ENCODE measurements at places on chromosomes 2 and 18. TPM values are rescaled to one million over a fixed set of nuclear protein-coding genes. Genes with fewer than 3 reads are reported as not detected.

GRCh38 chr2:150483532-150483931 lies 3.9 kb downstream of the RND3 start:
- DNase-seq: no peak

GRCh38 chr18:42617221-42617620 lies 498.3 kb downstream of the RIT2 start:
- DNase-seq: no peak

IL36B gene
- not detected for polyA plus RNA-seq

DNA sequence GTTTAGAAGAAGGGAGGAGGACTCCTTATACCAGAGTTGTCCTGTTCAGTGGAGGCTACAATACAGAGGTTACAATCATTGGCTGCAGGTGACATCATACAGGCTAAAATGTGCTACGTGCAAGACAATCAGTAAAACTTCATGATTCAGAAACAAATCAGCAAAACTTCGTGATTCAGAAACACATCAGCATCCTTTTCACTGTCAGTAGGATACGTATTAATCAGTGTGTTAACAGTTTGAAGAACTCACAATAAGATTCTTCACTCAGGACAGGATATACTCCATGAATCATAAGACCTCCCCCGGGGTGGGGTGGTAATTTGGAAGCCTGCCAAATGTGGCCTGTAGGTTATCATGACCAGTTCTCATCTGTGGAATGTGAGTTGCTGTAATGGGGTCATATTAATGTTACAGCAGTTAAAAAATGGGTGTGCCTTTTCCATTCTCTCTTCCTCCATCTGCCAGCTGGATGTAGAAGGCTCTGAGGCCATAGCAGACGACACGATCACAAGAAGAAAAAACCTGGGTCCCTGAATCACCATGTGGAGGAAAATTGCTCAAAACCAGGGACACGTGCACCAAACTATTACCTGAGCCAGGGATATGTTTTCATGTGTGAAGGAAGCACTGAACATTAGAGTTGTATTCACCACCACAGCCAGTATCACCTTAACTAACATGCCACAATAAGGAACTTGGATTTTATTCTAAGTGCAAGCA lies 134.8 kb upstream of the CREB1 start:
- DNase-seq: no peak

DNA sequence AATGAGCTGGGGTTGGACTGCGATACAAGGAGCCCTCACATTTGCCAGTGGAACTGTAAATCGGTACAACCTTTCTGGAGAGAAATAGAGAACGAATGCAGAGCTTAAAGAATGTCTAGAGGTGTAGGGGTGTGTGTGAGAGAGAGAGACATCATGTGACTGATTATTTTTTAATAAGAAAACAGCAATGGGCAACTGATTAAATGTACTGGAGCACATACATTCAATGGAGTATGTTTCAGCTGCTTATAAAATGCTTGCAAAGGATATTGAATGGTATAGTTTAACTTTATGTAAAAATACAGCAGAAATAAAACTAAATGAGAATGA lies 391 bp upstream of the TMEM17 start:
- DNase-seq: peak; percentile 70

- no peak for DNase-seq
Measured at GRCh38 chr2:6069381-6069780, 377.2 kb downstream of the SOX11 start.

GRCh38 chr2:209476367-209477208 lies 52.7 kb downstream of the MAP2 start:
- peak; percentile 95 for DNase-seq

- no peak for DNase-seq
Measured at GRCh38 chr2:236871500-236872001, 214.1 kb upstream of the COPS8 start.

UGT1A5 gene
- not detected for polyA plus RNA-seq

GRCh38 chr2:170206246-170206645 lies 28.3 kb downstream of the MYO3B start:
- no peak for DNase-seq

FAM136A gene
- polyA plus RNA-seq: 44.1 TPM

- peak; percentile 39 for DNase-seq
Measured at GRCh38 chr18:44325903-44326635, 354.6 kb upstream of the SETBP1 start.

DNA sequence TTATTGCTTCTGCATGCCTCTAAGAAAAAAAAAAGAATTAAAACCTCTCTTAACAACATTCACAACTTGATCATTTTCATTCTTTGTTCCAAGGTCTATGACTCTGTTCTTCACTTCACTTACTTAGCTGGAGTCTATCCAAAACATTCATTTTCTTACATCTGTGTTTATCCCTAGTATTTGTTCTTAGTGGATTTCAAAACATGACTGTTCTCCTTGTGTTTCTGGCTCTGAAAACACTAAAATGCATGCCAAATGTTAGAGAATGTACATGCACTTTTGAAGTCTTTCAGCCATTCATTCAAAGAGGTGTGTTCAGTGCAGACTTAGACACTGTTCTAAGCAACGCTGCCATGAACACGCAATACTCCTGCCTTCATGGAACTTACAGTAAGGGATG lies 138.8 kb downstream of the CNTNAP5 start:
- DNase-seq: no peak

FAM124B gene
- polyA plus RNA-seq: 7.4 TPM

PTPN4 gene
- 29.1 TPM for polyA plus RNA-seq

ADAM23 gene
- 50.5 TPM for polyA plus RNA-seq

DNA sequence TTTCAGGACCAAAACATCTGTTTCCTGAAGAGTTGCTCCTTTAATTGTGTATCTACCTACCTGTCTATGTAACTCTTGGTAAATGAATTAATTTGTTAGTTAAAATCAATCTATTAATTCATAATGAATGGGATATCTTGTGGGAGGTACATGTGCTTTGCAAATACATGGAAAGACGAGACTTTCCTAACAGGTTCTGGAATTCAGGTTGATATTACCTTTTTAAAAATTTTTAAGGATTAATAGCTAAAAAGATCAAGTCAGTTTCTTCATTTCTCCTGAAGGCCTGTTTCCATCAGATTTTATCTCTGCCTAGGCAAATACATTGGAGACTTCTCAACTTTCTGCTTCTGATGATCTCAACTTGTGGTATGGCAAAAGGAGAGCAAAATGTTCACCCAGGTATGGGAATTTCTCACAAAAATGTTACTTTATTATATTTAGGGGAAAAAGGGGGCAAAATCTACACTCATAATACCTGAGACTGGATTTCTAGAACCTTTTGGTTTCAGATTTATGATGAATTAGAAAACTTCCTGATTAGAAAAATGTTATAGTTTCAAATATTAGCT lies 7.4 kb downstream of the TFPI start:
- DNase-seq: no peak

GRCh38 chr2:158501301-158501700 lies 44.5 kb downstream of the PKP4 start:
- DNase-seq: peak; percentile 17

DNA sequence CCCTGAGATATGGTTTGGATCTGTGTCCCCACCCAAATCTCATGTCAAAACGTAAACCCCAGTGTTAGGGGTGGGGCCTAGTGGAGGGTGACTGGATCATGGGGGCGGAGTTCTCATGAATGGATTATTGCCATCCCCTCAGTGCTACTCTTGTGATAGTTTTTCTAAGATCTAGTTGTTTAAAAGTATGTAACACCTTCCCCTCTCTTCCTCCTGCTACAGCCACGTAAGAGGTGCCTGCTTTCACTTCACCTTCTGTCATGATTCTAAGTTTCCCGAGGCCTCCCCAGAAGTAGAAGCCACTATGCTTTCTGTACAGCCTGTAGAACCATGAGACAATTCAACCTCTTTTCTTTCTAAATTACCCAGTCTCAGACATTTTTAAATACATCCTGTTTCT lies 16.9 kb downstream of the PUM2 start:
- no peak for DNase-seq

DNA sequence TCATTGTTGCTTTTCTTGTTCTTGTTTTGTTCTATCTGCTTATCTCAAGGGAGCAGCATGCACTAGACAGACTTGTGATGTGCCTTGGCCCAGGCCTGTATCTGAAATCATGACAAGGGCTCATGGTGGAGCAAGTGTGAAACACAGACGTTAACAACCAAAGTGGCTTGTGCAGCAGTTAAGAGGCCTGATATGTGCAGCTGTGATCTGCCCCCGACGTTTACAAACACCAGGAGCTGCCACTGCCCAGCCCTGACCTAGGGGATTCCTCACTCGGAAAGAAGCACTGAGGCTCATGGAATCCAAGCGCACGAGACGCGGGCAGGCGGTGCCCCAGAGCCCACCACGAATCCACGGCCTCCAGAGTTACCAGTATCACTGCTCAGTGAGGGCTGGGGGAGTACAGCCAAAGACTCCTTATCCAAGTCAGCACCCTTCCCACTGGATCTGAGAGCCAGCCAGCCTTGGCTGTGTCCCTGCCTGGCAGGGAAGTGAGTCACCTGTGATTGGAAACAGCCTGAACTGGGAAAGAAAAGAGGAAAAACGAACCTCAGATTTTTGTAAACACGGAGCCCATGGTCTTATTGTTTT lies 62.3 kb upstream of the SNTG2 start:
- DNase-seq: no peak

DNA sequence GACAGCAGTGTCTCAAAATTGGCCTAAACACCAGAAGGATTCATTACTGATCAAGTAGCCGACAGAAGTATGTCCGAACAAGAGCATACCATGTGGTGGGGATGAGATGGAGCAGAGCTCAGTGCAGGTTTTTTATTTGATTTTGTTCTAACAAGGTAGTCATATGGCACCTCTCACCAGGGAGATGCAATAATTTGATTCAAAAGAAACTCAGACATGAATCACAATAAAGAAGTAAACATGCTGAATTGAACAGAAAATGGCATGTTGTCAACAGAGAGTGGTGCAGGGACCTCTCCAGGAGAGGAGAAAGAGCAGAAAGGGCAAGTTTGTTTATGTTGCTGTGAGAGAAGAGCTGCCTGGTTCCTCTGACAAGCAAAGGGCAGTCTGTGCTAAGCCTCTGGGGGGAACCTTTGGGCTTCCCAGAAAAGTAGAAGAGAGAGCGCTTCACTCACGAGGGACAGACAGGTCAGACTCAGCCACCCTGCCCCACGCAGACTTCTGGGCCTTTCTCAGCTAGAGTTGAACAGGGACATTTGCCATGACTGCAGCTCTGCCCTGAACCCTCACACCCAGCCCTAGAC lies 351.3 kb upstream of the RAB12 start:
- no peak for DNase-seq
